Stimulated activated CD8-positive, alpha-beta memory T cell treated with anti-CD3 and anti-CD28 coated beads, Interleukin-7, amount 100 ng/mL, for 24 hours (primary cell): ENCODE measurements at places on chromosomes 4 and X.

DNA sequence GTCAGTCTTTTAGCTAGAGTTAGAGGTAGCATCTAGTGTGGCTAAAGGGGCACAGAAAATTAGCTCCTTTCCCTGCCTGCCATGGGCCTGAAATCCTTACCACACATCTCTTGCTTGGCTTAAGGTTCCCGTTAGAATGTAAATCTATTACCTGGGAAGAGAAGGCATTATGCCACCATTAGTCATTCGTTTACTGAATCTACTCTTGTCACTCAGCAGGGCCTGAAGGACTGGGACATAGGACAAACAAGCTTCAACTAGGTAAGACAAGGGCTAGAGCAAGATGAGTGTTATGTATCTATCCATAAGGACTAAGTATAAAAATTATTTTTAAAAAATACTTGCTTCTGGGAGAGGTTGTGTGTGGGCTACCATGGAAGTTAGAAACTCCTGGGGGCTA lies 112.4 kb downstream of the CT47B1 start:
- DNase-seq: no peak

- DNase-seq: no peak
Observed at GRCh38 chr4:140158365-140159030, 4.5 kb upstream of the MAML3 start.

DNA sequence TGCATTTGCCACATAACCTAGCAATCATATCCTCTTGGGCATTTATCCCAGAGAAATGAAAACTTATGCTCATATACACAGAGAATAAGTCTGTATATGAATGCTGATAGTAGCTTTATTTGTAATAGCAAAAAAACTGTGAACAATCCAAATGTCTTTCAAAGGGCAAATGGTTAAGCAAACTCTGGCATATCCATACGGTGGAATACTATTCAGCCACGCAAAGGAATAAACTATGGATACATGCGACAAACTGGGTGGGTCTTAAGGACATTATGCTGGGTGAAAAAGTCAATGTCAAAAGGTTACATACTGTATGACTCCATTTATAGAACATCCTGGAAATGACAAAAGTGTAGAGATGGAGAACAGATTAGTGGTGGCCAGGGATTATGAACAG lies 17.6 kb upstream of the CBR4 start:
- DNase-seq: no peak

DNA sequence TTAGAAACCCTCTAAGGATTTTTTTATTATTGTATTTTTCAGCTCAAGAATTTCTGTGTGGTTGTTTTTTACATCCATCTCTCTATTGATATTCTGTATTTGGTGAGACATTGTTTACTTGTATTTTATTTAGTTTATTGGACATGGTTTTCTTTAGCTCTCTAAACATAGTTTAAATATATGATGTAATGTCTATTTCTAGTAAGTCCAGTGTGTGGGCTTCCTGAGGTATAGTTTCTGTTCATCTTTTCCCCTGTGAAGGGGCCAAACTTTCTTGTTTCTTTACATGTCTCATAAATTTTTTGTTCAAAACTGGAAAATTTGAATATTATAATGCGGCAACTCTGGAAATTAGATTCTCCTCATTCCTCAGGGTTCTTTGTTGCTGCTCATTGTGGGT lies 28.2 kb upstream of the ATRX start:
- no peak for DNase-seq

DNA sequence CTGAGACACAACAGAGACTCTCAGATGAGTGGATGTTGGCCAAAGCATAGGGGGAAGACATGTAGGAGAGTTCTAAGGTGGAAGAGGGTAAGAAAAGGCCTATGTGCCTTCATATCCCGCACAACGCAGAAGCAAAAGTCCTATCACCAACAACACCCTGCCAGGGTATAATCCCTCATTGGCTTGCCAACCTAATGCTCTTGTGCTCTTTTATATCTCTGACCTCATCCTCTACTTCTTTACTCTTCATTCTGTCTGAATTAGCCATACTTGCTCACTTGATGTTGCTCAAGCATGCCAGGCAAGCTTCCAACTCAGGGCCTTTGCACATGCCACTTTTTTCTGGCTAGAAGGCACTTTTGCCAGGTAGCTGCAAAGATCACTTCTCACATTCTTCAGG lies 28.1 kb upstream of the ZNF330 start:
- no peak for DNase-seq

DNA sequence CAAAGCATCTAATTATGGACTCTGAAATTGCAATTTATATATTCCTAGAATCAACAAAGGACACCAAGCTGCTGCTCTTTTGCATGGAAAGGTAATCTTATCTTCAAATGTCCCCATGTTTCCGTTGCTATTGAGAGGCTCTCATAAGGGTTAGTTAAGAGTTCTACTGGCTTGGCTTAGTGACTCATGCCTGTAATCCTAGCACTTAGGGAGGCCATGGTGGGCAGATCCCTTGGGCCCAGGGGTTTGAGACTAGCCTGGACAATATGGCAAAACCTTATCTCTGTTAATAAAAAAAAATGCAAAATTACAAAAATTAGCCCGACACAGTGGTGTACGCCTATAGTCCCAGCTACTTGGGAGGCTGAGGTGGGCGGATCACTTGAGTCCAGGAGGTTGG lies 93.4 kb upstream of the RAPGEF2 start:
- DNase-seq: no peak

DNA sequence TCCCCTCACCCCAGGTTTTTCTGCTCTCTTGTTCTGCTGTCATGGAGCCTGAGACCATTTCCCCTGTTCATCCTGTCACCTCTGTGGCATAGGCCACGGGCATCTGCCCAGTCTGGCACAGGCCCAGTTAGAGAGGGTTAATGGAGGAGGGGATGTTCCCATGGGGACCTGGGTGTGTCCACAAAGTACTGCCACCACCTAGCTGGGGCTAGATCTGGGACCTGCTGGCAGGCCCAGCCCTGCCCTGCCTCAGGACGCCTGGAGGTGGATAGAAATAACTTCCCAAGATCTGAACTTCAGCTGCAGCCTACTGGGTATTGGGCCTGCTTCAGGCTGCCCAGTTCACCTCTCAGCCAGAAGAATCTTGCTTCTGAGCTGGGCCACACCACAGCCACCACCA lies 13.5 kb downstream of the EFNB1 start:
- DNase-seq: no peak

DNA sequence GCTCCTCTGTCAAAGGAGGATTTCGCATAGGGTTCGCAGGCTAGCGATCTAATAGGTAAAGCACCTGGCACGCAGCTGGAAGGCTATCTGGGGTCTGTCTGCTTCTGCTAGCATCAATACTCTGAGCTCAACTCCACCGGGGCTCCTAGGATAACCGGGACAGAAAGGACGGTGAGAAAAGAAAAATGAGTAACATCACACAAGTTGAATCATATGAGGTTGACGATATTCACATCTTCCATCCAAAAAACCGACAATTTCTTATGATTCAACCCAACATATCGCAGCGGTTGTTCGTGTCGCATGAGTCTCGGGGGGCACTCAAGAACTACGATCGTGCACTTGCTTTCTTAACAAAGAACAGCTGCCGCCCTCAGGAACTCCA lies 1.8 kb downstream of the PROM1 start:
- no peak for DNase-seq

DNA sequence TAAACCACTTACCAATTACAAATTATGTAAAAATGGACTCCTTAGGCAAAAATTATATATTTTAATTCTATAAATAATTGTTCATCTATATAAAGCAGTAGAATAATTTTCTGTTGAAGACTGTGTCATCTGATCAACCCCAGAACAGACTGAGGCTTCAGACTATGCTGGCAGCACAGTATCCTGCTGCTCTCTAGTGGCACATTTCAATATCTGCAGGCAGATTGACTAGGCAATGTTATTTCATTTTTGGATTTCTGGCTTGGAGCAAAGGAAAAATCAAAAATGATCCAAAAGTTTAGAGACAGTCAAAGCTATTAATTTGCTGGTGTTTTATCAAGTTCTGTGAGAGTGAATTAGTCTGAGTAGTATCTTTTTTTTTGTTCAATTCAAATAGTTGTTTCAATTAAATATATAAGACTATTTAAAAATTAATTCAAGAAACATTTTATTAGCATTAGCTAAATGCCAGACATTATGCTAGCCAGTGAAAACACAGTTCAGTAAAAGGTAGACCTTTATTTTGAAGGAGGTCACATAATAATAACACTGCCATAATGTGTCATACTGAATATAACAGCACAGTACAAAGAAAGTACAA lies 21.3 kb upstream of the SULT1E1 start:
- DNase-seq: no peak

DNA sequence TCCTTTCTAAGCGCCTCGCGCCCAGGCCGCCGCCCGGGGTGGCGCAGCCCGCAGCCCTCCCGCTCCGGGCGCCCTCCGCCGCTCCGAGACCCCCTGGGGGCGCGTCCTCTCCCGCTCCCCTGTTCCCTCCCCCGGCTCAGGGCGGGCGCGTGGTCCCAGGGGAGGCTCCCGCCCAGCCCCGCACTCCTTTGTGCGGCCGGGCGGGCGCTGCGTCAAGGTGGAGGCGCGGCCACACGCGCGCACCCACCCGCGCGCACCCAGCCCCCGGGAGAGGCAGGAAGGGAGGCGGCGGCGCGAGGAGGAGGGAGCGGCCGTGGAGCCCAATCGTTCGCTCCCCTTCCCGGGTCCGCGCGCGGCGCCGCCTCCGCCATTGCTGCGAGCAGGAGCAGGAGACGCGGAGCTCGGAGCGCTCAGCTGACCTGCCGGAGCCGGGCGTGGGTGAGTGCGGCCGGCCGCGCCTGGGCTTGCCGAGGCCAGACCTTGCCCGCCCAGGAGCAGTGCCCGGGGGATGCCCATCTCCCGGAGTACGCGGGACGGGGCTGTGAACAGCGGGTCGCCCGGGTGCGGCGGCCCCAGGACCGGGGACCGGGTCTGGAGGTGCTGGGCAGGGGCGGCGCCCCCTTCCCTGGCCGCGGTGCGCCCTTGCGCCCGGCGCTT lies at the start of gene NSG1:
NSG1 (plus strand) TSS at position 367 of the 657 bp plus-strand sequence. CDS start 528 bp downstream, outside the sequence.
- no peak for DNase-seq

GRCh38 chr4:38752941-38753806 lies 29.6 kb downstream of the TLR10 start:
- no peak for DNase-seq

DNA sequence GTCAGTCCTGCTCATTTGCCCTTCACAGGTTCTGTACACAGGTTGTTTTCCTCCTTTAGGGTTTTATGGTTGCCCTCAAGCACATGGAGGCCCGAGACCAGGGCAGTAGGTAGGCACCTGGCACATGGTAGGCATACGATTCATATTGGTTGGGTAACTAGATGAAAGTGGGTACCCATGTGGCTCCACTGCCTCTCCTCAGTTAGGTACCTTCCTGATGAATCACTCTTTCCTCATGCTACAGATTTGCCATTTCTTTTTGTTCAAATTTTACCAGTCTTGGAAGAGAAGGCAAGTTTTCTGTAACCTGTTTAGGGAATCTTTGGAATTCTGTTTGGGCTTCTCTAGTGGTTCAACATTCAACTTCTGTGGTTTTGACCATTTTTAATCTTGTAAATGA lies 121.3 kb downstream of the FHIP1A start:
- no peak for DNase-seq

DNA sequence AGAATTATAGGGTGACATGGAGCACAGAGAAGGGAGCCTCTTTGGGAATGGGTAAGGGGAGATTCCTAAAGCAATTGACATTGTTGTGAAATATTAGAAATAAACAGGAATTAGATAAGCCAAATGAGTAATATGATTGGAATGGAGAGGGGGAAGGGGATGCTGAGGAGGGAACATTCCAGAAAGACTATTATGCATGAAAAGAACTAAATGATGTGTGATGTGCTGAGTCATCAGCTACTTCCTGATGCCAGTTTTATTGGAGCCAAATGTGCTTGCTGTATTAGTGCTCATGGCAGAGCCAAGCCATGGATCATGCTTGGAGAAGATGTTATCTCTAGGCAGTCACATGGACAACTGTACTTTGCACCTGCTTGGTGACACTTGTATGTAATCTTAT lies 189.0 kb upstream of the HCCS start:
- no peak for DNase-seq

GRCh38 chr4:99894161-99894997 lies at the start of gene LAMTOR3:
Gene LAMTOR3, minus strand, starts transcription at chr4:99894427. Its CDS starts 464 bp downstream, at chr4:99893963.
- peak; percentile 74 for DNase-seq

DNA sequence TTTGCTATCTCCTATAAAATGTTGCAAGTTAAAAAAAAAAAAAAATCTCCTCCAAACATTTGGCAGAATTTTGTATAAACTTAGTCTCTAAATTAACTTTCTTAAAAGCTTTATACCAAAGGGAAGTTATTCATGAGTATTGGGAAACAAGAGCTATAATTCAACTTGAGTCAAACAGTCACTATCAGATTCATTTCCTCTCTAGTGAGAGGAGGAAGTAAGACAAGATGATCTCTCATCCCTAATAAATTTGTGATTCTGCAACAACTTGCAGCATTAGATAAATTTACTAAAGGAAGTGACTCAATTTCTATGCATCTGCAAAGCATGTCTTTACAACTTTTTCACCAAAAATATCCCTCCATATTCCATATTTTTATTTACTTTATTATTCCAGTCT lies 135.4 kb upstream of the GNPDA2 start:
- DNase-seq: no peak

- DNase-seq: no peak
Observed at GRCh38 chr4:17013382-17014006, 115.0 kb upstream of the LDB2 start.

GRCh38 chr4:1550122-1551070 lies 133.7 kb downstream of the FAM53A start:
- no peak for DNase-seq

DNA sequence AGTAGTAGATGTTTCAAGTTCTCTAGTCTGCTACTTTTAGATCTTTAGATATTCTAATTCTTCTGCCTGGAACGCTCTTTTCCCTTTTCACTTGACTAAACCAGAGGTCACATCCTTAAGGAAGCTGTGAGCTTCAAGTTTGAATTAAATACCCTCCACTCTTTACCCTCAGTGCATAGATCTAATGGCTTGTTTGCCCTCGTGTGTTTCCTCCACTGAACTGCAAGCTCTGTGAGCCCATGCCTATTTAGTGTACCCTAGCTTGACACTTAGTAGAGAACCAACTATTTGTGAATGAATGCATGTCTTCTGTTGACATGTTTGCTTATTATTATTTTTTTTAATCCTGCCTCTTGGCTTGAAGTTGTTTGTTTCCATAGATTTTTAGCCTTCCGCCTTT lies 138.3 kb downstream of the PDE5A start:
- no peak for DNase-seq

- no peak for DNase-seq
Observed at GRCh38 chr4:183747380-183747779, 88.3 kb downstream of the TRAPPC11 start.
